ENCODE measurements at places on chromosomes 1 and 21. TPM values are rescaled to one million over a fixed set of nuclear protein-coding genes. Genes with fewer than 3 reads are reported as not detected.

IKBKE gene
- 4.5 TPM for total RNA-seq

TSSK3 gene
- total RNA-seq, result 1.2 TPM

ERICH3 gene
- not detected for total RNA-seq

JAM2 gene
- total RNA-seq, result 3.3 TPM

NDUFV3 gene
- total RNA-seq, result 25.7 TPM

KIF17 gene
- 1.0 TPM for total RNA-seq

FABP3 gene
- total RNA-seq, result not detected

KRTAP19-3 gene
- not detected for total RNA-seq

CLDN8 gene
- total RNA-seq, result not detected

CLCNKA gene
- total RNA-seq, result 0.37 TPM

DOP1B gene
- total RNA-seq, result 12.9 TPM
